T-helper 17 cell (primary cell): ENCODE measurements at places on chromosomes 13 and 19. TPM values are rescaled to one million over a fixed set of nuclear protein-coding genes. Genes with fewer than 3 reads are reported as not detected.

DNA sequence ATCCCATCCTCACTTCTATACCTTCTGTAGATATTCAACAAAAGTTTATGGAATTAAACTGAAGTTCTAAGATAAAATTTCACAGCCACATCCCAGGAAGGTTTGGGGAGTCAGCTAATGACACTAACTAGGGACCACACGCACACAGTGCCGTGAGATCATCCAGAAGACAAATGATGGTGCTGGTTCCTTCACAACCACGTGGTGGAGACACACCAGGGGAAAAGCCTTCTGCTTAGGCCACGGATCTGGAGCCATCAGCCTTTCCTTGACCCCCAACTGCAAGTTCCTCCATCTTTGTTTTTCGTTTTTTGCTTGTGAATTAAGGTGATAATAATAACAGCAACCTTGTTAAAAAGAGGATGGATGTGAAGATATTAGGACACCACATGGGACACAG, 241.6 kb upstream of the MAB21L1 start:
- no peak for DNase-seq

- DNase-seq, result no peak
Measured at GRCh38 chr19:23410155-23410554, 14.9 kb upstream of the ZNF91 start.

Gene KLF5
- total RNA-seq, result 3.7 TPM

DNA sequence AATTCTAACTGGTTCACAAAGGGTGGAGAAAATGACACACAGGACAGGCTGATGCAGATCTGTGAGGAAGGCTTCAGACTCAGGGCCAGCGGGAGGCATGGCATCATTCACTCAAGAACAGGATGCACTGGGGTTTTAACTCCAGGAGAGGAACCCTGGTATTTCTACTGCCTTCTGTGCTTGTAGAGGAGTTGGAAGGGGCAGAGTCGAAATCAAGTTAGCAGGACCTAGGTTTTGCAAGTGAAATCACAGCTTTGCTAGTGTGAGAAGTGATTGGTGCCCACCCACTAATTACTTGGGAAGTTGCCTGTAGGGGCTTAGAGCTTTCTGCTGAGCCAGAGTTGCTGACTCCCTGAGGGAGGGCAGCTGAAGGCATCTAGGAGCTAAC, 92.7 kb downstream of the AKAP11 start:
- DNase-seq, result no peak

Gene TEX101
- total RNA-seq, result not detected

Gene ATP4A
- not detected for total RNA-seq

Gene PRTN3
- not detected for total RNA-seq
